ENCODE measurements at places on chromosomes 1 and 21. TPM values are rescaled to one million over a fixed set of nuclear protein-coding genes. Genes with fewer than 3 reads are reported as not detected.

TMOD4 gene
- not detected for total RNA-seq

TMEM82 gene
- total RNA-seq: not detected

PGBD2 gene
- 4.8 TPM for total RNA-seq

HPDL gene
- total RNA-seq: 5.9 TPM

CCDC190 gene
- total RNA-seq: not detected

Data from melanocyte of skin (primary cell).